Breast epithelium (tissue), 4 donors: ENCODE measurements at places on chromosomes 4 and X. TPM values are rescaled to one million over a fixed set of nuclear protein-coding genes. Genes with fewer than 3 reads are reported as not detected.
A peak's percentile ranks its signal among the peaks of the same experiment; 100 is the strongest.

DNA sequence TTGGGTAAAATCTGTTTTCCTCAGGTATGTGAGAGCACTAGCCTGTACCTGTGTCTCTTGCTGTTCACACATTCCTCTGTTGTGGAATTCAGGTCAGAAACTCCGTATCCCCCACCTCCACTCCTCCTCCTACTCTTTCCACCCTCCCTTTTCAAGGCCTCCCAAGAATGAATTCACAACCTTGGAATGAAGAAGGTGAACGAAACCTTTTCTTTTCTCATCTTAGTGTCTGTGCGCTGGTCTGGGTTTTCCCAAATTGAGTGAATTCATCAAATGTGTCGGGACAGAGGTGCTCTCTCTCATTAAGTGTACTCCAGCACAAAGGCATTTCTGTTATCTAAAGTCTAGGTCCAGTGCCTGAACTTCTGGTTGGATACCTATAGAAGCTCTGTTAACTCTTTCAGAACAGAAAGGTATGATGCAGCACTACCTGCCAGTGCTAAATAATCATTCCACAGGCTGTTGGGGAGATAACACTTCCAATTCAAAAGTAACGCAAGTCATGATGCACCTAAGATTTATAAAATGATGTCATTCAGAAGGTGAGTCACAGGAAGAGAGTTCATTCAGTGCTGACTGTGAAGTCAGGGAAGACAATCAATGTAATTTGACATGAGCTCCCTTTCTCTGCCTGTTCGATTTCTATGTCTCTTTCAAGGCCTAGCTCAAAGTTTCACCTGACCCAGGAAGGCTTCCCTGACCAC lies 41.9 kb downstream of the COL4A6 start:
- peak; percentile 27 for DNase-seq

- DNase-seq = no peak
Measured at GRCh38 chr4:25190407-25190806, 30.2 kb upstream of the SEPSECS start.

The BEND2 gene
- not detected for total RNA-seq

The GLRA3 gene
- 0.16 TPM for total RNA-seq

- DNase-seq = no peak
Measured at GRCh38 chrX:53071604-53072417, 10.4 kb upstream of the TSPYL2 start.

The AMER1 gene
- 5.3 TPM for total RNA-seq

DNA sequence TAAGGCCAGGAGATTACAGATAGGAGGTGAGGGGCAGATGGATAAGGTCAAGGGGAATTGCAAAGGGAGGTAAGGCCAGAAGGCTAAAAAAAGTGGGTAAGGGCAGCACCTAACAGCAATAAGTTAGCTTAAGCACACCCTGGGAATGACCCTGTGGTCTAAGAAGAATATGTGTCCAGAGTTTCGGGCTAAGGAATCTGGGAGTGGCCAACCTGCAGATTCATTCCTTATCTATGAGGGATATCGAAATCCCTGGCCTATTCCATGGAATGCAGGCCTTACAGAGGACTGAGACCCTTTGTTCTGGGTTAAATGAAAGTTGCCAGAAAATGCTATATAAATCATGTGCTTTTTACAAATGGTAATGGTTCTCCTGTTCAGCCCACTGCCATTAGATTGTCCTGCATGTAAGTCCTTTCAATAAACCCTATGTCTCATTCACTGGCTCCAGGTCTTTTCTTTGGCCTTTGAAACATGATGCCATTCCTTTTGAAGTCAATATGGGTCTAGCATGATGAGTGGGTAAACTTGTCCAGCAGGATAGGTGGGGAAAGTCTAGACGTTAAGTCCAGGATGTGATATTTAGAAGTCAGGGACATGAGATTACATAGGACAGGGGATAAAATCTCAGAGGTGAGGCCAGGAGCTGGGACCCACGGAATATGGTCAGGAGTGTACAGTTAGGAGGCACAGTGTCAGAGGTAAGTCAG lies 226.2 kb downstream of the TACR3 start:
- no peak for DNase-seq

GRCh38 chr4:8644966-8645752 lies 52.6 kb downstream of the CPZ start:
- DNase-seq = peak; percentile 36
